ENCODE measurements at places on chromosomes 16 and 17.

GRCh38 chr17:44043272-44043696 lies 23.2 kb downstream of the LSM12 start:
- no peak for DNase-seq

GRCh38 chr17:17370711-17371110 lies 67.5 kb downstream of the NT5M start:
- DNase-seq, result no peak

DNA sequence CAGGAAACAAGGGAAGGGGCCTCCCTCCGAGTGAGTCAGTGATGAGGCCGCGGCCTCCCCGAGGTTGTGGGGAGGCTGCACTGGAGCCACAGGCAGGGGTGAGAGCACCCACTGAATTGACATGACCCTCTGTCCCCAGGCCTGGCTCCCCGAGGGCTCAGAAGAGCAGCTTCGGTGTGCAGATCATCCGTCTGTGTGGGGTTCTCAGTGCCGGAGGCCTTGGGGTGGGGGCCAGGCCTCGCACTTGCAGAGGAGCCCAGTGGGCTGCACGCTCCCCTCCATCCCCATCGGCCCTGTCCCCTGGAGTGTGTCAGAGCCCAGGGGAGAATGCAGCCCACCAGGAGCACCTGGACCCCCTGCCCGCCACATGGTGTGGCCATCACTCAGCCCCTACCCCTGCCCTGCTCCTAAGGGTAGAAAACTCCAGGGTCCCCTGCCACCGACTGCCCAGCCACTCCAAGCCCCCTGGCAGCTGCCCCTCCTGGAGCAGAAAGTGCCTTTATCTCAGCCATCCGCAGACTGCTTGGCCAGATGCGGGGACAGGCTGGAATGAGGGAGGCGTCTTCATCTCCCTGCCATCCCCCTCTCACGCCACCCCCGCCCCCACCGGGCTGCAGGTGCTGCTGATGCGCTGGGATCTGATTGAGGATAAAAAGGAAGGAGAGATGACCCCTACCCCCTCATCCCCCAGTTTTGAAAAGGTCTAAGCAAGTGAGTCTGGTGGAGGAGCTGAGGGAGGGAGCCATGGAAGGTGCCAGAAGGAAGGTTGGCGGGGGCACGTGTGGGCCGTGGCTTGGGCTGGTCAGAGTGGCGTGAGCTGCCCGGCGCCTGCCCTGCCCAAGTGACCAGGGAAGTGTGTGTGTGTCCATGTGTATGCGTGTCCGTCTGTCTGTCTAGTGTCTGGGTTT lies 358.3 kb downstream of the SEC14L1 start:
- no peak for DNase-seq

DNA sequence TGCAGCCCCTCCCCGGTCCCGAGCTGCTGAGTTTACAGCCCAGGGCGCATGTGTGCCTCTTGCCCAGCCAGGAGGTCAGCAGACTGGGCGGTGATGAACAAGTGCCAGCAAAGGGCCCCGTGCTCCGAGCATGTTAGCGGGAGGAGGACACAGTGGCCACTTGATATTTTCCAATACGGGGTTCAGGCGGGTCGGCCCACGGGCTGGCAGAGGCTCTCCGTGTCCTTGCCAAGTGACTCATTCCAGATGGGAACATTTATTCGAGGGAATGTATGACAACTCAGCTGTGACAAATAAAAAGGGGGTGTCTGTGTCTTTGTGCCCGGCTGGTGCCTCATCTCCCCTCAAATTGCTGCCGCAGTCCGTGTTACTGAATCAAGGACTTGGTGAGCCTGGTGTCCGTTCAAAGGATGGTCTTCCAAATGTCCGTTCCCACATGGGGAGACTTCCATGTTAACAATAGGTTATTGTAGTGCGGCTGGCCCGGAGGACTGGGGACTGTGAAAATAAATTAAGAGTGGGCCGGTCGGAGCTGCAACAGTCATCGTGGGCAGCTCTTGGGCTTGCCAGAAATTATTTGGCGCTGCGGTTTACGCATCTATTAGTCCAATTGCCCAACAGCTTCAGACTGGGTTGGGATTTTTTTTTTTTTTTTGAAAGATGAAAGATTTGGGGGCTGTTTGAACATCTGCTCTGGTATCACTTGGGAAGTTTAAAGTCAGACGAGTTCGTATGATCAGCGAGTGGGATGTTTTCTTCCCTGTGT lies 174.0 kb upstream of the CIBAR2 start:
- no peak for DNase-seq

DNA sequence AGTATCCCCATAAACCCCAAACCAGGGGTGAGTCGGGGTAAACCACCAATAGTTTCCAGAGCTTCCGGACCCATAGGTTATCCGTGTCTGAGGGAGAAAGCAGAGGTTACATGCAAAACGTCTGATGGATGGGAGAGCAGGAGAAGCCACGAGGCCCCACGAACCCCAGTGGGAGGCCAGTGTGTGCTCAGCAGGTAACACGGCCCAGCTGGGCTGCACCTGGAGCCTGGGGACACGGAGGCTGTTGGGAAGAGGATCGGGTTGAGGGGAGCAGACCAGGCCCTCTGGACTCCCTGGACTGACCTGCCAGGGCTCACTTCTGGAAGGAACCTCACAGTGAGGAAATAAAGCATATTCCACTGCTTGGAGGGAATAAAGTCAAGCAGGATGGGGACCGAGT lies 78.1 kb downstream of the SEC14L1 start:
- no peak for DNase-seq

DNA sequence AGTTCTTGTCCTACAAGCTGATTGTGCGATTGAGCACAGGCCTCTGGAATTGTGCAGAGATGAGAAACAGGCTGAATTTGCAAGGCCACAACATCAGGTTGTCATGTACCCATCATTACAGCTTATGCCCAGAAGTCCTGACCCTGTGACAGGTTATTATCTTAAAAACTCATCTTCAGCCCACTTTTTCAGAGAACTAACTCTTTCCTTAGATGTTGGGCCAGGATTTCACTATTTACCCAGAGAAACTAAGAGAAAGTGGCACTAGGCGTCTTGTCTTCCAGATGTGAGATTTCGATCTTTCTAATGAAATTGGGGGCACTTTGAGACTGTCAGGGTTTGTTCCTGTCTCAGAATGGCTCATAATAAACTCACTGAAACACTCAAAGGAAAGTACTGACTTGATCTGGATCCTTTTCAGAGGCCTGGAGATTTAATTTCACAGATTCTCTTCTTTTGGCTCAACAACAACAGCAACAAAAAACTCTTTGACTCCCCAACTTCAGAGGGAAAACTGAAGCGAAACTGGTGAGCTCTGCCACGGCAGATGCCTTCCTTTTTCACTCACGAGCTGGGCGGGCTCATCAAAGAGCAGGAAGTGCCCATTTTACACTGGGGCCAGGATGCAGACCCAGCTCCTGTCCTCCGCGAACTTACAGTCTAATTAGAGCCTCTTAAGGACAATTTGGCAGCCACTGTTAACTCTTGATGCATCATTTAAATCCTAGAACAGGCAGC lies 17.7 kb upstream of the SLC12A3 start:
- peak; percentile 44 for DNase-seq

GRCh38 chr17:50527155-50527762 lies 5.3 kb upstream of the EPN3 start:
- no peak for DNase-seq

- DNase-seq, result no peak
Measured at GRCh38 chr17:10777131-10777807, 26.6 kb downstream of the TMEM238L start.

DNA sequence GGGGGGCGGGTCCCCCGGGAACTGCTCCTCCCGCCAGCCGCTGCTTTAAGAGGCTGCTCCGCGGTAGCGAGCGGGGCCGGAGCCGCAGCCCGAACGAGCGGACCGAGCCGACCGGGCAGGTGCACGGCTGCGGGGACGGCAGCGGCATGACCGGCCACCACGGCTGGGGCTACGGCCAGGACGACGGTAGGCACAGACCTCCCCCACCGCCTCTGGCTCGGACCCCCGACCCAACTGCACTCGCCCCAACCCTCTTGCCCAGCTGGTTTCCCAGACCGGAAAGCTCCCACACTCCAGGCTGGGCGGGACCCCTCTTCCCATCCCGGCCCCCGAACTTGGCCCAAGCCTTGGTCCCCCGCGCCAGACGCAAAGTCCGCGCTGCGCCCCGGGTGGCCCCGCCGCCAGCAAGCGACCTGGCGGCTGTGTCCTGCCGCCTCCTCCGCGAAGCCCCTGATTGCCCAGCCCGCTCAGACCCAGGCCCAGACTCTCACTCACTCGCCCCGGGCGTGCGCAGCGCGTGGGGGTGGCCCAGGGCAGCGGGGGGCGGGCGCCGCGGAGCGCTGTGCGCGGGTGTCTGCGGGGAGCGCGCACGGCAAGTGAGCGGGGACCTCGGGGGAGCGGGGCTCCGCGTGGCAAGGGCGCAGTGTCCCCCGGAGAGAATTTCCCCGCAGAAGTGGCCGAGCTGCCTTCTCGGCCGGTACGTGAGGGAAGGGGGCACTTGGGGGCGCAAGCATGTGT lies at the start of gene CA7:
TSS of gene CA7 (plus strand) at position 73 of the 738 bp plus-strand sequence. CDS start at position 147, 74 bp downstream.
- no peak for DNase-seq

GRCh38 chr17:43878260-43879175 lies 28.8 kb downstream of the MPP2 start:
- peak; percentile 62 for DNase-seq

DNA sequence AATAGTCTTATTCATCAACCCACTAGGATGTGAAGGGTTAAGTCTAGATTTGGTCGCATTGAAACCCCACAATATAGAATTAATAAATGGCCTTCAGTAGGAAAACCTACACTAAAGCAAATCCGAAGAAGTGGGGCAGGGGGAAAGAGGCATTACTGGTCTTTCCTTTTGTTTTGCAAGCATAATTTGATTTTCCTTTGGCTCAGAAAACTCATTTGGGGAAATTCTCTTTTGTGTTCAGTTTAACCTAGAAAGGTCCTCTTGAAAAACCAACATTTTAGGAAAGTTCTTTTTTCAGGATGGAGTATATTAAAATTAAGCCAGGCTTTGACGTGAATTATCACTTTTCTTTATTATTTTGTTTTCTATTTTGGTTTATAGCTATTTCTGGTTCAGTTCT lies 31.7 kb downstream of the ERCC4 start:
- DNase-seq, result no peak

- DNase-seq, result no peak
Measured at GRCh38 chr16:46859719-46860152, 24.4 kb upstream of the GPT2 start.

DNA sequence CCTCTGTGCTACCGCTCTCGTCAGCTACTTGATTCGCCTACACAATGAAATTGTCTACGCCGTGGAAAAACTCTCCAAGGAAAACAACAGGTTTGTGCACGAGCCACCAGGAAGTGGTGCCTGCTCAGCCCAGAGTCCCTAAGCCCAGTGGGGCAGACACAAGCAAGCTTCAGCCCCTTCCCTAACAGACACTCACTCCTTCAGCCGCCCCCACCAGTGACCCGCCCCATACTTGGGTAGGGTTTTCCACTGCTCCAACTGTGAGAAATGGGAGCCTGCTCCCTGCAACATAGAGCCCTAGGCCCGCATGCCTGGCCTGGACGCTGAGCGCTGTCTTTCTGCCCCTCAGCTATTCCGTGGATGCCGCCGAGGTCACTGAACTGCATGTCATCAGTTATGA lies 28.6 kb upstream of the ENDOV start:
- no peak for DNase-seq

DNA sequence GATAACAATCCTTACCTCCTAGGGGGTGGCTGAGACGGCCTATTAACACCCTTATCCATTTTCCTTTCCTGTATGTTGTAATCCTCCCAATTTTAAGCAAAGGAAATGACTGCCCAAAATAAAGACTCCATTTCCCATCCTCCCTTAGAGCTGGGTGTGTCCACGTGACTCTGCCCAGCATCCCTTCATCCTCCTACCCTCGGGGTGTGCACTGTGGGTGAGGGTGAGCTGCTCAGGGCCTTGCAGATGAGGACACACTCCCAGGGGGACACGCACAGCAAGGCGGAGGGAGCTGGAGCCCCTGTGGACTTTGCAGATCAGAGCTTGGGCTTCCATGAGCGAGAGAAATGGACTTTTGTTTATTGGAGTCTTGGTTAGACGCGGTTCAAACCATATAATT lies 186.8 kb downstream of the IRF8 start:
- no peak for DNase-seq

- no peak for DNase-seq
Measured at GRCh38 chr17:44222112-44222869, 2.8 kb upstream of the UBTF start.

- DNase-seq, result no peak
Measured at GRCh38 chr16:19885451-19886072, 914 bp upstream of the GPRC5B start.

- no peak for DNase-seq
Measured at GRCh38 chr17:74362810-74363498, 1.3 kb upstream of the BTBD17 start.

GRCh38 chr17:78925234-78925633 lies at the start of gene TIMP2:
Gene TIMP2 (minus strand): TSS chr17:78925387. CDS start chr17:78925088, 299 bp downstream.
- DNase-seq, result peak; percentile 28

DNA sequence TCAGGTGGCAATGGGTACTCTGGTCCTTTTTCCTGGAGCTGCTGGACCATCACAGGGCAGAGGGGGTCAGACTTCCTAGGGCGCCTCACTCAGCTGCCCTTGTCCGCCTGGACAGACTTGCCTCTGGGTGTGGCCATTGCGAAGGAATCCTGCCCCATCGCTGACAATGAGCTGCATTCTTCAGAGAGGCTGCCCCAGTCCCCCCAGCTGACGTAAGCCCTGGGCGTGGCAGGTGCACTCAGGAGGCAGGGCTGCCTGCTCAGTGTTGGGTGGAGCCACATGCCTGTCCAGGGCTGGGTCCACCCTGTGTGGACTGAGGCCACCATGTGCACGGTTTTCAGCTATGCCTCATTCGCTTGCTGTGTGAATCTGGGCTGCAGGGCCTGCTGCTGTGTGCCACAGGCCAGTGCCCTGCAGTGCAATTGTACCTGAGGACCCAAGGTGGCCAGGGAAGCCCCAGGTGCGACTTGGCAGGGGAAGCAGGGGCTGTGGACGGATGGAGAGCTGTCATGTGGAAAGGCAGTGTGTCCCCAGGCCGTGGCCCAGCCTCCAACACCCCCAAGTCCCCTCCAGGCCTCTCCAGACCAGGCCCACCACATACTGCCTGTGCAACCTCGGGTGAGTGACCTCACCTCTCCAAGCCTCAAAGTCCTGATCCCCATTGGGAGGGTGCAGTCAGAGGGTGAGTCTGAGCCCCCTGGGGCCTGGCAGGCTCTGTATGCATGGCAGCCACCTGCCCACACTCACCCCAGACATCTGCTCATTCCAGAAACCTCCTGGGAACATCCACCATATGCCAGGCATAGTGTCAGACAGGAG lies 14.0 kb upstream of the MPRIP start:
- DNase-seq, result no peak

DNA sequence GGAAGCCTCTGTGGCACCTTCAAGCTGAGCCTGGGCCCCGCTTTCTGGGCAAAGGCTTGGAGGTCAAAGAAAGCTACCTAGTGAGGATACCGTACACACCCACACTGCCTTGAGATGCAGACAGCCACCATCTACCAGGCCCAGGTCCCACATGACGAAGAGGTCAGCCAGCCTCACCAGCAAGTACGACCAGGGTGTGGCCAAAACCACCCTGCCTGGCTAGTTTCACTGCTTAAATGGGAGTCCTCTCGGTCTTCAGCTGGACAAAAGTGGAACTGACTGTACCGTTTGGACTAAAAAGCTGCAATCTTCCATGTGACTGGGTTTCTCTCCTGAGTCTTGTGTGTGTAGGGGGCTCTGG lies 21.6 kb downstream of the VASN start:
- DNase-seq, result no peak

GRCh38 chr17:44961921-44962350 lies 6.2 kb downstream of the C1QL1 start:
- DNase-seq, result no peak

- DNase-seq, result no peak
Measured at GRCh38 chr17:21602176-21602575, 90.1 kb upstream of the KCNJ18 start.

Data from CD8-positive, alpha-beta memory T cell (primary cell).